ENCODE measurements at places on chromosomes 4 and X.

DNA sequence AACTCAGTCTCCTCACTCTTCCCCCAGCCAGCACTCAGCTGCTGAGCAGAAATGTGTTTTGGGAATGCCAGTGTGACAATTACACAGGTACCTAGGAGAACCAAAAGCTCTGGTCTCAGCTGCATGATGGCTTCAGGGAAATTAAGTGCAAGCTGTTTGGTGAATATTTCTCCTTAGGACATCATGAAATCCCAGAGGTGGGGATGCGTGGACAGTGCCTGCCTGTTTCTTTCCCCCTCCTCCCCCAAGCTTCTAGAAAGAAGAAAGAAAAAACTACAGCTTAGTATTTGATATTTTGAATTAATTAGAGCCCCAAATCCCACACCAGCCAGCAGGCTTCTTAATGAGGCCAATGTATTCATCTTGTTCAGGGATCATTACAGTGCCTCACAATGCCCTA, 243.0 kb downstream of the IDS start:
- DNase-seq = no peak

- no peak for DNase-seq
Measured at GRCh38 chr4:67394879-67395278, 150.4 kb downstream of the CENPC start.

- no peak for DNase-seq
Measured at GRCh38 chr4:141339966-141340365, 119.3 kb downstream of the ZNF330 start.

GRCh38 chr4:115678425-115678941, 565.1 kb upstream of the NDST4 start:
- no peak for DNase-seq

GRCh38 chrX:143296521-143296920, 220.8 kb downstream of the SPANXN3 start:
- no peak for DNase-seq

GRCh38 chr4:135194477-135194876, 992.9 kb upstream of the PABPC4L start:
- no peak for DNase-seq

DNA sequence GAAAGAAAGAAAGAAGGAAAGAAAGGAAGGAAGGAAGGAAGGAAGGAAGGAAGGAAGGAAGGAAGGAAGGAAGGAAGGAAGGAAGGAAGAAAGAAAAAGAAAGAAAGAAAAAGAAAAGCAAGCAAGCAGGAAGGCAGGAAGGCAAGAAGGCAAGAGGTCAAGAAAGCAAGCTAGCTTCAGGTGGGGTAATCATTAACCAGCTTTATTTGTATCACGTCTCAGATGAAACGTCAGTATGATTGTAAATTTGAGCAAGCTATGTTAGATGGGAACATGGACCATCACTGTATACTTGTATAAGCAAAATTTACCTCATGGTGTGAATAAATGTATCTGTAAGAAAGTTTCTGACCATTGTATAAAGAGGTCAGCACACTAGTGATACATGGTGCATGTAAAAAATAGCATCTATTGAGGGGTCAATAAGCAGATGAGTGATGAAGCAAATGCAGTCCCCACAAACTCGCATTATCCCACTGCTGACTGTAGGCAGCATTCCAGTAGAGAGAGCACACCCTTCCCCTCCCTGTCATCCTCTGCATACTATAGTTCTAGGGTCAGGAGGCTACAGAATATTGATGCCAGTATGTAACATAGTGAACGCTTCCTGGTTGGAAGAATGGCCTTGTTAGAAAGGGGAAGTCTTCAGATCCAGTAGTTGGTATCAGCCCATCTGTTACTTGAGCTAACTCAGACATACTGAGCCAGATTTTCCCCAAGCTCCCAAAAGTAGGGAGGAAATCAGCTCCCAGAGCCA, 16.5 kb upstream of the KLHL34 start:
- no peak for DNase-seq

GRCh38 chrX:79140731-79141130, 3.8 kb upstream of the GPR174 start:
- no peak for DNase-seq

DNA sequence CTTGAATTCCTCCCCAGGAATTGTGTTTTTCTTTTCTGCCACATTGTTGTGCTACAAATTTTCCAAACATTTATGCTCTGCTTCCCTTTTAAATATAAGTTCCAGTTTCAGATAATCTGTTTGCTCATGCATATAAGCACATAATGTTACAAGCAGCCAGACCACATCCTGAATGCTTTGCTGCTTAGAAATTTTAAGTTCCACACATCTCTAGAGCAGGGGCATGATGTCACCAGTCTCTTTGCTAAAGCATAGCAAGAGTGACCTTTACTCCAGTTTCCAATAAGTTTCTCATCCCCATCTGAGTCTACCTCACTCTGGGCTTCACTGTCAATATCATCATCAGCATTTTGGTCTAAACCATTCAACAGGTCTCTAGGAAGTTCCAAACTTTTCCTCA, 932.5 kb downstream of the SH3BGRL start:
- DNase-seq = no peak

Data from AG09309 (cell line).